ENCODE measurements at places on chromosomes 4 and X. TPM values are rescaled to one million over a fixed set of nuclear protein-coding genes. Genes with fewer than 3 reads are reported as not detected.

GRCh38 chr4:185710487-185710995 lies 101.5 kb downstream of the SORBS2 start:
- H3K4me3 ChIP-seq, result no peak overlapping the region
- no peak for DNase-seq

GRCh38 chr4:100590325-100590724 lies 72.5 kb upstream of the EMCN start:
- H3K27me3 ChIP-seq, result no peaks in the 10 kb centered on the region
- no peaks in the 10 kb centered on the region for H3K36me3 ChIP-seq
- H3K4me1 ChIP-seq, result peaks cover 3% of the 10 kb centered on the region
- no peak overlapping the region for H3K27ac ChIP-seq
- H3K4me3 ChIP-seq, result no peak overlapping the region

DNA sequence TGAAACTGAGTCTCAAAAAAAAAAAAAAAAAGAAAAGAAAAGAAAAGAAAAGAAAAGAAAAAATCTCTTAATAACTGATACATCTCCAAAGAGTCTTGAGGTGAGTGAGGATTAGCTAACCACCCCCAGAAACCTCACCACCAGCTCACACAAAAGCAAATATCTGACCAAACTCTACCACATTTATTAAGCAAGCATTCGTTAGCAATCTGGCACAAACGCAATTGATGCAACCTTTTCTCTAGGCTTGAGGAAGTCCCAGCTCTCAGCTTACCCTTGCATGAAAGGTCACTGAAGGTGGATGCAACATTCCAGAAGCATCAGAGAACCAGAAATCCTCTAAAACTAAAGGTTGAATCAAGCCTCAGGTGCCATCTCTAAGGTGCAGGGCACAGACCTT lies 231.9 kb upstream of the BCOR start:
- no peaks in the 10 kb centered on the region for H3K4me1 ChIP-seq
- no peak overlapping the region for H3K4me3 ChIP-seq
- no peaks in the 10 kb centered on the region for H3K36me3 ChIP-seq
- H3K27me3 ChIP-seq, result no peaks in the 10 kb centered on the region
- H3K27ac ChIP-seq, result no peak overlapping the region

DNA sequence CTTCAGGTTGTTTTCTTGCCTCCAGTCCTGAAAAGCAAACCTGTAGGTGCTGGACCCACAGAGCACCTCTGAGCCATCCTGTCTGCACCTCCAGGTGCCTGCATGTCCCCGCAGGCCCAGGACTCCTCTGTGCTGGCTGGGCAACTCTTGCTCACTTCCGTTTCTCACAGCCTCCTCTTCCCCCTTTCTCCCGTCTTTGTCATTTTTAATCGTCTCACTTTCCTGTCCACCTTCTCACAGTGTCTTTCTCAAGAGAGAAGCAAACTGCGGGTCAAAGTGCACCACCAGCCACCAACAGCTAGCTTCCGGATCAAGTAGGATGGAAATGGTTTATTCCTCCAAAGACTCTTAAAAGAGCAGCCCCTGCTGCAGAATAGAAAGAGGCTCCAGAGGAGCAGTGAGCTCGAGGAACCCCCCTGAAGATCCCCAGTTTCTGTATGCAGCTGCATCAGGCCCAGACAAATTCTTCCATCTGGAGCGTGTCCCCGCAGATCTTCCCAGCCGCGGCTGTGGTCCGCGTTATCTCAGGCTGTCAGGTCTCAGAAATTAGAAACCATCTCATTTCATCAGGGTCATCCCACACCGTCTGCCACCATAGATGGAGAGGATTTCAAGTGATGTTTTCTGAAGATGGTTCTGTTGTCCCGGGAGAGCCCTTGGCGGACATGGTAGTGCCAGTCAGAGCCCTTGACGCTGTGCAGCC lies 87.7 kb downstream of the FHDC1 start:
- H3K27me3 ChIP-seq, result no peaks in the 10 kb centered on the region
- H3K27ac ChIP-seq, result no peak overlapping the region
- DNase-seq, result no peak
- H3K36me3 ChIP-seq, result no peaks in the 10 kb centered on the region
- H3K4me1 ChIP-seq, result peaks cover 7% of the 10 kb centered on the region

- H3K36me3 ChIP-seq, result no peaks in the 10 kb centered on the region
- H3K27ac ChIP-seq, result no peak overlapping the region
- no peak overlapping the region for H3K4me3 ChIP-seq
- H3K27me3 ChIP-seq, result no peaks in the 10 kb centered on the region
Measured at GRCh38 chr4:7389101-7389701, 45.5 kb downstream of the PSAPL1 start.

- no peaks in the 10 kb centered on the region for H3K4me1 ChIP-seq
- no peak overlapping the region for H3K4me3 ChIP-seq
- H3K27ac ChIP-seq, result no peak overlapping the region
Measured at GRCh38 chrX:11206716-11207115, 86.5 kb upstream of the AMELX start.

- H3K4me1 ChIP-seq, result no peaks in the 10 kb centered on the region
- DNase-seq, result no peak
- no peaks in the 10 kb centered on the region for H3K36me3 ChIP-seq
- H3K27me3 ChIP-seq, result no peaks in the 10 kb centered on the region
Measured at GRCh38 chr4:173013232-173013930, 155.2 kb upstream of the GALNT7 start.

- DNase-seq, result peak; percentile 10
- H3K36me3 ChIP-seq, result no peaks in the 10 kb centered on the region
- no peak overlapping the region for H3K27ac ChIP-seq
- H3K27me3 ChIP-seq, result no peaks in the 10 kb centered on the region
- H3K4me1 ChIP-seq, result no peaks in the 10 kb centered on the region
- H3K4me3 ChIP-seq, result no peak overlapping the region
Measured at GRCh38 chr4:8128100-8128856, 30.3 kb downstream of the ABLIM2 start.

DNA sequence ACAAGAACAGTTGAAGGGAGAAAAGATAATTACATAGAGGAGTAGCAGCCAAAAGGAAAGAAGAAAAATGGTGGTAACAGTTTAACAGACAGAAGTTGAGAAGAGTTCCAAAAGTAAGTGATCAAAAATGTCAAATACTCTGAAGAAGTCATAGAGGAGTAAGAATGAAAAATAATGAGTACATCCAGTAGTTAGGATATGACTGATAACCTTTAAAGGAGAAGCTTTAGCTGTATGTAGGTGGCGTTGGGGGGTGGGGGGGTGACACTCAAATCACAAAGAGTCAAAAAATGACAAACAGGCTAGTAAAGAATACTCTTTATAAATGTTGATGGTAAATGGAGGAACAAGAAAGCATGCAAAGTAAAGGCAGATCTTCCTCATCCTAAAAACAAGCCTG lies 40.6 kb downstream of the RAB33A start:
- DNase-seq, result no peak
- H3K4me1 ChIP-seq, result no peaks in the 10 kb centered on the region
- H3K36me3 ChIP-seq, result peaks cover 10% of the 10 kb centered on the region
- no peak overlapping the region for H3K4me3 ChIP-seq
- no peak overlapping the region for H3K27ac ChIP-seq
- H3K27me3 ChIP-seq, result no peaks in the 10 kb centered on the region

DNA sequence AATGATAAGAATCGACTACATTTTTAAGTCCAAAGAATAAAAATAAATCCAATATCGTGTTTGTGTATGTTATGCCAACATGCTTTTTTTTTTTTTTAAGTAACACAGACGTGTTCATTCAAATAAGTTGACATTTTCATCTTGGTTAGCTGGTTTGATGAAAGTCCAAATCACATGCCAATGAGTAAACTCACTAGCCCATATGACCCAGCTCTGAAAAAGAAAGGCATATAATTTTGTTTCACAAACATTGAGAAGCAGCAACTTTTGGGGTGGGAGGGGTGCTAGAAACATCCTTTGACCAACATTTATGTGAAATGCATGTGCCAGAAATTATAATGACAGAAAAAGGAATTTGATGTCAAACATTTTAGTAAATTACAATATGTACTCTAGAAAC lies 61.6 kb upstream of the SPP1 start:
- H3K36me3 ChIP-seq, result no peaks in the 10 kb centered on the region
- H3K4me3 ChIP-seq, result no peak overlapping the region
- no peak for DNase-seq
- H3K4me1 ChIP-seq, result peaks cover 17% of the 10 kb centered on the region

DNA sequence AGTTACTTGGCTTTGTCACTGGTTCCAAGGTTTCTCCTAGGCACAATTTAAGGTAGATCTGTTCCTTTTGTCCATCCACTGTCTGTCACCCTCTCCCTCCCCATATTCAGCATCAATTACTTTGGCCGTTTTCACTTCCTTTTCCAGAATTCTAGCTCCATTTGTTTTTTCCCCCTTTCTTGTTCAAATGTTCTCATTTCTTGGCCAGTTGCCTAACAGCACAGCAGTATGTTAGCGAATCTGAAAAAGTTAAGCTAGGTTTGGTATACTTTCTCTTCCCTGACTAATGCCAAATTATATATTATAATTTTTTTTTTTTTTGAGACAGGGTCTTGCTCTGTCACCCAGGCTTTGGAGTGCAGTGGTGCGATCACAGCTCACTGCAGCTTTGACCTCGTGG lies 409.1 kb upstream of the TEX13C start:
- no peak for DNase-seq
- no peaks in the 10 kb centered on the region for H3K4me1 ChIP-seq
- H3K36me3 ChIP-seq, result no peaks in the 10 kb centered on the region
- no peaks in the 10 kb centered on the region for H3K27me3 ChIP-seq

DNA sequence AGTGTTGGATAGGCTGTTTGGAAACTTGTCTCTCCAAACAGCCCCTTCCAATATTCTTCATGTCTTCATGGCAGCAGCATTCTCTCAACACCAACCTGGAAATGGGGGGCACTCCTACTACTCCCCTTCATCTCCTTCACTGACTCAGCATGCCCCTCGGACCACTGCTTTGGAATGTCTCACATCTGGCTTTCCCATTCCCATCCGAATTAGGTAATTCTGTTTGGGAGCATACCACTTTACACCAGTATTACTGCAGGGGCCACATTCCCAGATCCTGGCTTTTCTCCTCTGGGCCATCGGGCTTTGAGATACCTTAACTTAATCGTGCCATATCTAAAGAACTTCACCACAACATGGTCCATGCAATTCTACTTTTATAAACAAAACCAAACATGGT lies 100.8 kb downstream of the MAML3 start:
- DNase-seq, result no peak
- no peak overlapping the region for H3K27ac ChIP-seq
- H3K4me1 ChIP-seq, result no peaks in the 10 kb centered on the region
- no peak overlapping the region for H3K4me3 ChIP-seq
- no peaks in the 10 kb centered on the region for H3K27me3 ChIP-seq

- H3K4me1 ChIP-seq, result no peaks in the 10 kb centered on the region
- H3K4me3 ChIP-seq, result no peak overlapping the region
- peak overlapping the region; percentile 26 for H3K27ac ChIP-seq
- no peak for DNase-seq
Measured at GRCh38 chr4:177301126-177301639, 8.5 kb upstream of the NEIL3 start.

DNA sequence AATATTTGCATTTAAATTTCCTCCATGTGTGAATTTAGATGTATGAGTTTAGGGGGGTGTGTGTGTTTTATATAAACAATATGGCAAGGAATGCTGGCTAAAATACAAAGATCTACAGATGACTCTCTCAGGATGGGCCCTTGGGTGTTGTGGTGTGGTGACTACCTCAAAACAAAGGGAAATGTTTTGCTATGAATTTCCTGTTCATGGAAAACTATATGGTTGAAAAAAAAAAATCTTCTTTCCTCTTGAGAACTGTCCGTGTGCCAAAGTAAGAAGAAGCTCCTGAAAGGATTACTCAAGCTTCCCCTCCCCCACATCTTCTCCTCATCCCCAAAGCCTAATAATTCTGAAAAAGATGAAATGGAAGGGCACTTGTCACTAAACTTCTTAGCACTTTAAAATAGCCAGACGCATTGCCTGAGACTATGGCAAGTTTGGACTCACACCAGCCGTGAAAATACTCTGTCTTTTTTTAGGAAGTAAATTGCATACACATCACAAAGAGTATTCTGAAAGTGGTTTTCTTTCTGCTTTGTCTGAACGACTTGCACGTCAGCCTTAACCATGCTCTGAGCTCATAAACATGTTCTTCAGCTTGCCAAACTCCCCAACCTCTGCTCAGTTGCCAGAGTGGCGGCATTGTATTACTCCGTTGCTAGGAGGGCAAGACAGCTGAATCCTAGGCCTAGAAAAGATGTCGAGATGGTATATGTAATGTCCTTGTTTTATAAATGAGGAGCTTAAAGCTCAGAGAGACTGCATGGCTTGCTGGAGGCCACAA lies 250.4 kb upstream of the JADE1 start:
- H3K27me3 ChIP-seq, result no peaks in the 10 kb centered on the region
- H3K36me3 ChIP-seq, result no peaks in the 10 kb centered on the region
- no peak overlapping the region for H3K27ac ChIP-seq
- no peak overlapping the region for H3K4me3 ChIP-seq

DNA sequence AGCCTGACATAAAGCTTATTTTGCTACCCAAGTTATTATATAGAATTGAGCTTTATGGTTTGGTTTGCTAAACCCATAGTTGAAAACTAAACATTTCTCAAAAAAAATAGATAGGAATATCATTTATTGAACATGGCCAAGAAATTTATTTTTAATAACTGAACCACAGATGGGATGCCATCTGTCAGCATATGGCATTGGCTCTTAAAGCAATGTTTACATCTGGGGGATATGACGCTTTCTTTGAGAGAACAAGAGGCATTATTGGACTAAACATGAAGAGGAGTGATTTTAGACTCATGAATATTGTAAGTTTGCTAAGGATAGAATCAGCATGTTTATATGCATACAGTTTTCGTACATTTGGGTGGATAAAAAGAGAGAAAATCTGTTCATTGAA lies 132.6 kb upstream of the SLIT2 start:
- H3K36me3 ChIP-seq, result no peaks in the 10 kb centered on the region
- H3K27me3 ChIP-seq, result no peaks in the 10 kb centered on the region
- no peak overlapping the region for H3K27ac ChIP-seq
- H3K4me3 ChIP-seq, result no peak overlapping the region
- H3K4me1 ChIP-seq, result no peaks in the 10 kb centered on the region

DNA sequence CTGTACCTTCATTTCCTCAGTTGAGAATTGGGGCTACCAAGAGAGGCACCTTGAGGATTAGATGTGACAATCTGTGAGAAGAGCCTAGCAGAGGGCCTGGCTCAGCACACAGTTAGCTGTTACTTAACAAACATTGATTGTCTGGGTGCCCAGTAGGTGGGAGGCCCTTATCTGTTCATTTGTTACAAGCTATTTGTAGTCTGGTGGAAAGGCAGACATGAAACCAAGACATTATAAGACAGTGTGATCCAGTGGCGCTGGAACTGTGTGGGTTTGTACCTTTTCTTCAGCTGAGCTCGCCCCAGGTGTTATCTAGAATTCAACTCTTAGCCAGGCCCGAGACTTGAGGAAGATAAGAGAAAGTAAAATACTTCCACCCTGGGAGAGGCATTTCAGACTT lies 16.9 kb downstream of the AKAP4 start:
- DNase-seq, result no peak
- H3K36me3 ChIP-seq, result no peaks in the 10 kb centered on the region
- H3K27me3 ChIP-seq, result no peaks in the 10 kb centered on the region
- no peak overlapping the region for H3K4me3 ChIP-seq

GPC4 gene
- total RNA-seq, result 59.9 TPM

RBM46 gene
- not detected for total RNA-seq

TEX11 gene
- not detected for total RNA-seq

FDCSP gene
- not detected for total RNA-seq

TXK gene
- total RNA-seq, result 3.0 TPM
